ENCODE measurements at places on chromosomes 4 and X.

- no peak for DNase-seq
Measured at GRCh38 chrX:10769195-10769594, 148.8 kb upstream of the MID1 start.

DNA sequence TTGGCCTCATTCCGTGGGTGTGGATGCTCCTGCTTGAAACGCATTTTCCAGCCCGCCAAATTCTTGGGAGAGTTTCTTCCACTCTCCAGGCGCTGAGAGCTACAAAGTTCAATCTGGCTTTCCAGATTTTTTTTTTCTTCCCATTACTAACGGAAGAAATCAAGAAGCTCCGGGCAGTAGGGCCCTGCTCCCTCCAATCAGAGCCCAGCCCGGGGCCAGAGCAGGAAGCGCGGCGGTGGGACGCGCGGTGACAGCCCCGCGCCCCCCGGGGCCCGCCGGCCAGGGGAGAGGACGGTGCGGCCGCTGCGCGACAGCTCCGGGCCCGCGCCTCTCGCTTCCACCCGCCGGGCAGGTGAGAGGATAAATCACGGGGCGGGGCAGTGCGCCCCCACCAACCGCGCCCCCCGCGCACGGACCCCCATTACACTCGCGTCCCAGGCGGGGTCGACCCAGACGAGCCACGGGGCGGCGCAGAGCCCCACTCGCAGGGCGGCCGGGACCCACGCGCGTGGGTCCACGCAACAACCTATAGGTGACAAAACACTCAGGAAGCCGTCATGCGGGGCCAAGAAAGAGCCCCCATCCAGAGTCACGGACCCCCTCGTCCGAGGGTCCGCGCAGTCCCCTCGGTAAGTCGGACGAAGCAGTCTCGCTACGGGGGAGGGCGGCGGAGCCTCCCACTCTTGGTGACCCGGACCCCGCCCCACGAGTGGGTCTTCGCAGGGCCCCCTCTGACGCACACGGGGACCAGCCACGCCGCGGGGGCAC, 868 bp downstream of the AFAP1 start:
- DNase-seq = no peak

DNA sequence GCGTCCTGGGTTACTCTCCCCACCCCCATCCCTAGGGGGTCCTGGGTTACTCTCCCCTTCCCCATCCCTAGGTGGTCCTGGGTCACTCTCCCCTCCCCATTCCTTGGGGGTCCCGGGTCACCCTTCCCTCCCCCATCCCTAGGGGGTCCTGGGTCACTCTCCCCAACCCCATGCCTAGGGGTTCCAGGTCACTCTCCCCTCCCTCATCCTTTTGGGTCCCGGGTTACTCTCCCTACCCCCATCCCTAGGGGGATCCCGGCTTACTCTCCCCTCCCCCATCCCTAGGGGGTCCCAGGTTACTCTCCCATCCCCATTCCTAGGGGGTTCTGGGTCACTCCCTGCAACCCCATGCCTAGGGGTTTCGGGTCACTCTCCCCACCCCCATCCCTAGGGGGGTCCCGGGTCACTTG, 1.5 kb downstream of the ASMTL start:
- no peak for DNase-seq

DNA sequence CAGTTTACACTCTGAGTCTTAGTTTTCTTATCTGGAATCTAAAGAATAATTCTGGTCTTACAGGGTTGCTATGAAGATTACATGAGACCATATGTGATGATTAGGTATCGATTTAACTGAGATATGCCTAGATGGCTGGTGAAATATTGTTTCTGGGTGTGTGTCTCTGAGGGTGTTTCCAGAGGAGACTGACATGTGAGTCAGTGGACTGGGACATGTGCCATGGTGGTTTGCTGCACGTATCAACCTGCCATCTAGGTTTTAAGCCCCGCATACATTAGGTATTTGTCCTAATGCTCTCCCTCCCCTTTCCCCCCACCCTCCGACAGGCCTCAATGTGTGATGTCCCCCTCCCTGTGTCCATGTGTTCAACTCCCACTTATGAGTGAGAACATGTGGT, 186.0 kb upstream of the CXorf66 start:
- DNase-seq = no peak

- no peak for DNase-seq
Measured at GRCh38 chr4:22607382-22607781, 85.4 kb upstream of the GBA3 start.

DNA sequence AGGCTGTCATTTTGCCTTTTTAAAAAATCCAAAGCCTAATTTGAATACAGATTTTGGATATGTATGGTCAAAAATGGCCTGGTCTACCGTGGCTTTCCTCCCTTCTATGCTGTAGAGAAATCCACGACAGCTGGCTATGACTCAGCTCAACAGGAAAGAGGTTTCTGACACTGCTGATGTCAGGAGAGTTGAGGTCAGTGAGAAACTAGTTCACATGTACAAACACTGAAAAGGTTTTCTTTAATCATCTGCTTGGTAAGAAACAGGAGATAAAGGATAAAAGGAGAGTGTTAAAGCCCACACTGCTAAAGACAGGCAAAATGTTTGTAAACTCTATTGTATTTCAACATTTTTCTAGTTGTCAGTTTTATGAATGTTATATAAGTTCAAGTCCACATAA, 113.9 kb downstream of the NYX start:
- DNase-seq = no peak

DNA sequence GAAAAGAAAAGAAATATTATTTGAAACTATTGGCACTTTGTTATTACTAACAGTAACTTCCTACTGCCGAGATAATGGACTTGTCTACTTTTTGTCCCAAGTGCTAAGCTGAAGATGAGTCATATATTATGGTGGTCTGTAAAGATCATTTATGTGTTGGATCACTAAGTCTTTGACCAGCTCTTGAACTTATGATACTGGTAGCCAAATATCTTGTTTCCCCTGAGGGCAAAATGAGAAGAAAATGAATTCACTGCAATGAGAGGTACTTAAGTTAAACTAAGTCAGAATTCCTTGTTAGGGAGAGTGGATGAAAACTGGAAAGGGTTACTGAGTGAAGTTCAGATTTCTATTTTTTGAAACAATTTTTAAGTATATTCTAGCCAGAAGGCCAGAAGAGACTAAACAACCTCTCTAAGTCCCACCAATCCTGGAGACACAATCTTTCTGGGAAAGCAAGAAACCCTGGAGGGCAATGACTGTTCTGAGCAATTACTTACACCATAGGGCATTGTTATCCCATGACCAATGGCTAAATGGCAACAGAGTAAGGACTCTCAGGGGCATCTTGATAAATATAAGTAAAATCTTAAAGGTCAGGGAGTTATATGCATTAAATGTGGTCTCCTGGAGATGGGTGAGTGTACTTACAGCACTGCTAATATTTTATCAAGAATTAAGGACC, 287.7 kb downstream of the STIM2 start:
- no peak for DNase-seq
